ENCODE measurements at places on chromosomes 5 and 9.
A peak's percentile ranks its signal among the peaks of the same experiment; 100 is the strongest.

DNA sequence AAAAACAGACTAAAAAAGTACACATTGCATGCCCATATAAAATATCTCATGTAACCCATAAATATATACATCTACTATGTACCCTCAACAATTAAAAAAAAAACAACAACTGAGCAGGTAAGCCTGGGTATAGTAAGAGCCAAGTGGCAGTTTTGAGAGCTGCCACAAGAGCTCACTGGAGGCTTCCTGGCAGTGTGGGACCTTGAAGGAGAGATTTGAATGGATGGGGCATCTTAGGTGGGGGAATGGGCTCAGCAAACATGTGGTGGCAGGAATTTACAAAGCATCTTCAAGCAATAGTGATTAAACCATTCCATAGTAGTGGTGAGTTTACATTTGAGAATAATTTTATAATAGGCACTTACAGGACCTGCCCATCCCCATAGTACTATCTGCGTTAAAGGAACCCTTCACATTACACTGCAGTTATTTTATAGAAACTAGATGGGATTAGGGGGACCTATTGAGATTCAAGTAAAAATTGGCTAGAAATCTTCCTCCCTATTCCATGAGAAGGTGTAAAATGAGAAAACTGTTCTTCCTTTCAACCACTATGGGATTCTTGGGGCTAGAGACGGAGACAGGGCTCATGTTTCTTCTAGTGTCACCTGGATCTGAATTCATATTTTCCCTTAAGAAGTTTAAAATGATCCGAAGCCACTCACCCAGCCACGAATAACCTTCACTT lies 6.9 kb downstream of the MEGF10 start:
- DNase-seq, result no peak

- no peak for DNase-seq
Measured at GRCh38 chr9:128159522-128159783, 612 bp upstream of the BBLN start.

DNA sequence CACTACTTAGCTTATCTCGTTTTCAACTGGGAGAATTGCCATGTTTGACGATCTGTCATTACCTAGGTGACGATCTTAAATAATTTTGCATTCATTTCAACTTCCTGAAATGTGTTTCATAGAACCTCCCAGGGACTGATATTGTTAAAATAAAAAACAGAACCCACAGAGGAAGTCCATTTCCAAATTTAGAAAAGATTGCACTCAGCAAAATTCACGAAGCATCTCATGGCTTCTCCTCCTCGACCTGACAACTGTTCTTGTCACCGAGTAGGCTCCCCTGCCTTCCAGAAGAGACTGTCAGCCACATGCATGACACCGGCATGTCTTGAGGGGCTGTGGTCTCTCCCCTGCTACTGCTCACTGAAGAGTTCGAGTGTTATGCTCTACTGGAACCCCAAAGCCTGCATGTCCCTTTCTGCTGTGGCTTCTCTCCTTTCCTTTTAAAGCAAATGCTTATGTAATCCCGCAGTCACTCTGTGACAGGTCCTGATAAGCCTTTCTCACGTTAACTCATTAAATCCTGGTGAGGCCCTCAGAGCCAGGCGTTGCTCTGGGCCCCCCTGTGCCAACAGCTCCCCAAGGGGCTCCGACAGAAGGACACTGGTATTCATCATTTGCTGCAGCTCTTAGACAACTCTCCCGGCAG lies 26.8 kb upstream of the ANKRD33B start:
- DNase-seq, result no peak

- DNase-seq, result no peak
Measured at GRCh38 chr9:346111-346571, 131.5 kb downstream of the DOCK8 start.

GRCh38 chr5:145682197-145682899 lies 152.8 kb downstream of the PRELID2 start:
- DNase-seq, result no peak

GRCh38 chr5:173488144-173488543 lies 128.3 kb downstream of the BOD1 start:
- no peak for DNase-seq

GRCh38 chr5:2332521-2332920 lies 419.0 kb downstream of the IRX2 start:
- DNase-seq, result no peak

DNA sequence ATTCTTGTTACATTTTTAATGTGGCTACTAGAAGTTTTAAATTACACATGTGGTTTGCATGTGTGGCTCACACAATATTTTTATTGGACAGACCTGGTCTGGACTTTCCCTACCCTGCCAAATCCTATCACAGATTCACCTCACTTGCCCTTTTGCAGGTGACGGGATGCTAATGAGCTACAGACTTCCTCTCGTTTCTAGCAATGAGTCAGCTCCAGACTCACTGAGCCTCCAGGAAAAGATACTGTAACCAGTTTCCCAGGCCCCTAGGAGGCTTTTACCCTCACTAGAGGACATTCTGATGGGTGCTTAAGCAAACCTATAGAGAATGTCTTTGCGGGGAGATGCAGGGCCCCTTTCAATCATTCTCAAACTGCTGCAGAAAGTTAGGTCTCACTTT lies 135.4 kb downstream of the WDR41 start:
- DNase-seq, result no peak

DNA sequence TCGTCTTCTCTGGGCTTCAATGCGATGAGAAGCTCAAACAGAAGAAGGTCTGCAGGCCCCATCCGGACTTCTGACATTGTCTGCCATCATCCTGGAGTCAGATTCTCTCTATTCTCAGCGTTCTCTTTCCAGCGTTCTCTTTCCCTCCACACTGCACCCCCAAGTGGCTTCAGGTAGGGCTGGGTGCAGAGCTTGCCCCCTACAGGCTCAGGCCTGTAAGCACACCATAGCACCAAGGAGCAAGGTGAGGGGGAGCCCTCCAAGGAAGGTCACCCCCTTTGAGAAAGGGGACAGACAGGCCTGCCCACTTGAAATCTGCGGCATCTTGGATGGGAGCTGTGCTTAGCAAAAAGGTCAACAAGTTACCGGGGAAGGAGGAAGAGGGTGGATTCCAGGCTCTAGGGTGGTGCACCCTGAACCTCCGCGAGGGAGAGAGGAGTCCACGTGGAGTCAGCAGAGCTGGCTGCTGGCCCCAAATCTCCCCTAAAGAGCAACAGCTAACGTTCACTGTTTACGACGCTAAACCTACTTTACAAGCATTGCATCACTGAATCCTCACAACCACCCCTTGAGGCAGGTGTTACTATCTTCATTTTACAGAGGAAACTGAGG lies 27.5 kb downstream of the GPX3 start:
- peak; percentile 56 for DNase-seq

GRCh38 chr5:89213573-89213972 lies 330.6 kb upstream of the MEF2C start:
- DNase-seq, result no peak

GRCh38 chr9:98105006-98105405 lies 14.0 kb downstream of the TRIM14 start:
- DNase-seq, result no peak

- no peak for DNase-seq
Measured at GRCh38 chr5:157890836-157891597, 32.1 kb upstream of the CLINT1 start.

DNA sequence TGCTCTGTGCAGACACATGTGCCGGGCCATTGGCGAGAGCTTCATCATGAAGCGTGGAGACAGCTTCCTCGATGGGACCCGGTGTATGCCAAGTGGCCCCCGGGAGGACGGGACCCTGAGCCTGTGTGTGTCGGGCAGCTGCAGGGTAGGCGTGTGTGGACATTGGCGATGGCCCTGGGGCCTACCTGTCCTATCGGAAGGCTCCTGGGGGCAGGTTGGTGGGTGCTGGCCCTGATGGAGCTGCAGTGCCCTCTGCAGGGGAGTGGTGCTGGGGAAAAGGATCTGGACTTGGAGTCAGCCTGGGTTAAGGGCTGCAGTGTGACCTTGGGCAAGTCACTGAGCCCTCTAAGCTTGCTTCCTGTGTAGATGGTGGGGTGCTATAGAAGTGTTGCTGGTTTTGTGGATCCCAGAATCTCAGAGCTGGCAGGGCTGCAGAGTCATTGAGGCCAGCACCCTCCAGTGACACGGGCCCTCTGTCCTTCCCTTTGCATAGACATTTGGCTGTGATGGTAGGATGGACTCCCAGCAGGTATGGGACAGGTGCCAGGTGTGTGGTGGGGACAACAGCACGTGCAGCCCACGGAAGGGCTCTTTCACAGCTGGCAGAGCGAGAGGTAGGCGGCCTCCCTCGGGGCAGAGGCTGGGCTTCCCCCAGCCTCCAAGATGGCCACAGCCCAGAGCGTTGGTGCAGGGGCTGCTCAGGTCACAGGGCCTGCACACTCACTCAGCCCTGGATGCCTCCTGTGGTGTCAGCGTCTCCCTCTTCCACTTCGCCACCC lies 15.8 kb downstream of the ADAMTS13 start:
- DNase-seq, result no peak

GRCh38 chr9:34809504-34810186 lies 99.7 kb upstream of the CCL21 start:
- DNase-seq, result peak; percentile 75

DNA sequence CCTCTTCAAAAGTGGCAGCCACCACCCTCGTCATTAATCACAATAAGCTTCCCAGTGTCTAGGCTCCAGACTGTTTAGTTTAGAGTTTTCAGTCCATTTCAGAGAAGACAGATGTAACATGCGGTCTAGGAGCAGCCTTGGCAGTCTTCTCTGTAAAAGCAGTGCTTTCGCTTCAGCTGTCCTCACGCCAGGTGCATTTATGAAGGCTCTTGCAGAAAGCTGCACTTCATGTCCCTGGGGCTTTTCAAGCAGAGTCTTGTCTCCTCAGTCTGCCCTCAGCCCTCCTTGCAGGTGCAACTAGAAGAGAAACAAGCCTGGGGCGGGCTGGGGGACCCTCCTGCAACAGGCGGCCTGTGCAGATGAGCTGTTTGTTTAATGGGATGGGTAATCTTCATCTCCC lies 281.9 kb downstream of the DRD1 start:
- no peak for DNase-seq

DNA sequence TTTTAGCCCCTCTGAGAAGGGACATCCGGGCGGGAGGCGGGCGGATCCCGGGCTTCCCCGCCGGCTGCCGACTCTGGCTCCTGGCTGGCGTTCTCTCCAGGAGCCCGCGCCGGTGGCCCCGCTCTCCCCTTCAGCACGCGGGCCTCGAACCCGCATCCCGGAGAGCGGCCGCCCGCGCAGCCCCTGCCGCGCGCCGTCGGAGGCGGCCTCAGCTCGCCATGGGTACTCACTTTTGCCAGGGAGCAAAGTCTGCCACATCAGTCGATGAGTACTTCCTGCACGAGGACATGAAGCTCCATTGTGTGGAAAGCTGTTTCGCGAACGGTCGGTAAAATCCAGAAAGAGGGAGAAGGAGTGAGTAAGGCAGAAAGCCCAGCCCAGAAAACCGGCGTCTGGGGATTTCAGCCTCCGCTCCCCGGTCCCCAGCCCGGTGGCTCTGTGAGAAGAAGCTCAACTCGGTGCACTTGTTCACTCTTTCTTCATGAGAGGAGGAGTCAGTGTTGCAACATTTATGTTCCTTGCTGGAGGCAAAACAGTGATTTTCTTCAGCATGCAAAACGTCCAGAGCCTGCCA lies at the start of gene PRLR:
Gene PRLR (minus strand): TSS at position 450 of the 574 bp plus-strand sequence. CDS start 140,867 bp downstream, outside the sequence.
- peak; percentile 47 for DNase-seq

Measured in neural progenitor cell (in vitro differentiated cells).